ENCODE measurements at places on chromosomes 1 and 21. TPM values are rescaled to one million over a fixed set of nuclear protein-coding genes. Genes with fewer than 3 reads are reported as not detected.

Gene MYOC
- total RNA-seq, result not detected

Gene GBP4
- total RNA-seq, result 3.6 TPM

Gene VANGL2
- not detected for total RNA-seq

Gene SPRR2E
- not detected for total RNA-seq

Gene AQP10
- total RNA-seq, result 0.13 TPM

Gene RNU1-4
- total RNA-seq, result under 0.01 TPM

Gene HSD3B2
- not detected for total RNA-seq

Gene ITLN1
- not detected for total RNA-seq

Data from thoracic aorta endothelial cell (primary cell).